Stimulated activated CD8-positive, alpha-beta memory T cell treated with anti-CD3 and anti-CD28 coated beads, Interleukin-7, amount 100 ng/mL, for 1 hour (primary cell): ENCODE measurements at places on chromosomes 6 and 20.

- DNase-seq = no peak
Measured at GRCh38 chr6:74742793-74743508, 462.9 kb downstream of the COL12A1 start.

DNA sequence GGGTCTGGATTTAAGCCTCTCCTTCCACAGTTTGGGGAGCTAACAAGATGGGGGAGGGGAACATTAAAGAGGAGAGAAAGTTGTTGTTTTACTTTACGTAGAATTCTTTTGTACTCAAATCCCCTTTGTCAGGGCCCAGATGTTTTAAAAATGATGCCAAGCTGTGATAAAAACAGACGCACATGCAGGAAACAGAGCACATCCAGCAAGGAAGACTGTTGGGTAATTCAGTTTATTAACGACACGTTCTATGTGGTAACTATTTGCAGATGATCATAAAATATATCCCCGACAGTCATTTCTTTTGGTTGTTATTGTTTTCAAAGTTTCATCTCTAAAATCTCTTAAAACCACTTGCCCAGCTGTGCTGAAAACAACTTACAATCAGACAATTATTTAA, 307.0 kb upstream of the PRDM1 start:
- DNase-seq = no peak

- DNase-seq = no peak
Measured at GRCh38 chr6:163720005-163720404, 305.5 kb downstream of the QKI start.

- no peak for DNase-seq
Measured at GRCh38 chr6:25263657-25264056, 15.5 kb upstream of the CARMIL1 start.

DNA sequence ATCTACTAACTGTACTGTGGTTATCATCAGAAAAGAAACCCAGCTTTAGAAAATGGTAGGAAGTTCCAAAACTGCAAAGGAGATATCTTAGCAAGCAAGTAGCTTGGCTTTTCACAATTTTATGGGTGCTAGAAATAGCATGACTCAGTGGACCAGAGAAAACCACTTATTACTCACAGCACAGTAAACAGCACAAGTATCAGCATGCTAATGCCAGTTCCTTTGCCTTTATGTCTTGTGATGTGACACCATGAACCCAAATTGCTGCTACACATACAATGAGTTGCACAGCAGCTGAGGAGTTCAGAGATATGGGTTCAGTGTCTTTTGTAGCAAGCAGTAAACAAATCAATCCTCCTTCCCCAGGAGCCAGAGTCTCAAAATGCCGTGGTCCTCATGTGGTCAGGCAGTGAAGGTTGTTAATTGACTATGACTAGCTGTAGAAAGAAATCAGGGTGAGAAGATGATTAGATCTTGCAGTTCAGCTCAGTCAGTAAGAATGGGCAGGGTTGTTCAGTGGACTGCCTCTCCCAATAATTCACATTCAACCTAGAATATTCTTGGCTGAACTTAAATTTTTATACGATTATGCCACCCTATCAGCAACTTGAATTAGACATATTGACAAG, 73.3 kb downstream of the OPRM1 start:
- no peak for DNase-seq

DNA sequence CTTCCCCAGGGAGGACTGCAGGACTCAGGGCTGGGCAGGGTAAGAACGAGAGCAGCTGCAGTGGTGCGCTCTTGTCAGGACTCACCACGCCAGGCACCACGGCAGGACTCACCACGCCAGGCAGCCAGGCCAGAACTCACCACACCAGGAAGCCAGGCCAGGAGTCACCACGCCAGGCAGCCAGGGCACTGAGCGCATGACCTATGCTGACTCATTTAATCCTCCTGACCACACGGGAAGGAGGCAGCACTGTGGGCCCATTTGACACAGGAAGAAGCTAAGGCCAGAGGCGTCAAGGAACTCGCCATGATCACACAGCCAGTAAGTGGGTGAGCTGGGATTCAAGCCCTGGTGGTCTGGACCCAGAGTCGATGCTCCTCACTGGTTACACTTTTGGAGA, 189.3 kb downstream of the PREX1 start:
- DNase-seq = no peak

- DNase-seq = no peak
Measured at GRCh38 chr6:56335726-56336125, 88.3 kb upstream of the COL21A1 start.

DNA sequence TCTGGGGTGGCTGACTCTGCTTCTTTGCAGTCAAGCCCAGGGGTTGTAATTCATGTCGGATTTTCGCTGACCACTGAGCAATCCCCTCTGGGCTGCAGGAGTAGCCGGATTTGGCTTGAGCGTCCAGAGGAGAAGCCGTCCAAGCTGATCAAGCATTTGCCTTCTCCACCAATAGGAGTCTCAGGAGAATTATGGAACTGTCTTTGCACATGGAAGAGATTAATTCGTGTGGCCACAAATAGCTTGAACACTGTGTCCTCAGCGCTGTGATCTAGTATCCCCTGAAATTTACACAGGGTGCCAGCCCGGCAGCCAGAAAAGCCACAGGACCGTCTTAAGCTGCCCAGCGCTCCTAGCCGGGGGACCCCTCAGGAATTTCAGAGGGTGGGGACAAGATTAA, 37.1 kb downstream of the EYA2 start:
- no peak for DNase-seq

DNA sequence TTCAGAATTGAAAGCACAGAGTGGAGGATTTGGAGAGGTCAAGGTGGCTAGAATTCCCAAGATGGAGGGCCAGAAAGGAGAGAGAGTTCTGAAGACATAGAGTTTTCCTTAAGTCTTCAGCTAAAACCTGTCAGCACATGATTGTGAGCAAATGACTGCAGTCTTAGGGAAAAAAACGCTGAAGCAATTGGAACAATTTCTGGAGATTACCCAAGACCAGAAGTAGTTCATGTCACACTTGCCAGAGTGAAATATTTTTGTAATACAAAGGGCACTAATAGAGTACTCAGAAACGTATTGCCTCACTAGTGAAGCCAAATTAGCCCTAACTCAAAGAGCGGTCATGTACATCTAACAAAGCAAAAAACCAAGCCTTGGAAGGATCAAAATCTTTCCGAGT, 541.3 kb upstream of the MARCKS start:
- no peak for DNase-seq

- no peak for DNase-seq
Measured at GRCh38 chr20:50810063-50810462, 15.2 kb downstream of the BCAS4 start.

DNA sequence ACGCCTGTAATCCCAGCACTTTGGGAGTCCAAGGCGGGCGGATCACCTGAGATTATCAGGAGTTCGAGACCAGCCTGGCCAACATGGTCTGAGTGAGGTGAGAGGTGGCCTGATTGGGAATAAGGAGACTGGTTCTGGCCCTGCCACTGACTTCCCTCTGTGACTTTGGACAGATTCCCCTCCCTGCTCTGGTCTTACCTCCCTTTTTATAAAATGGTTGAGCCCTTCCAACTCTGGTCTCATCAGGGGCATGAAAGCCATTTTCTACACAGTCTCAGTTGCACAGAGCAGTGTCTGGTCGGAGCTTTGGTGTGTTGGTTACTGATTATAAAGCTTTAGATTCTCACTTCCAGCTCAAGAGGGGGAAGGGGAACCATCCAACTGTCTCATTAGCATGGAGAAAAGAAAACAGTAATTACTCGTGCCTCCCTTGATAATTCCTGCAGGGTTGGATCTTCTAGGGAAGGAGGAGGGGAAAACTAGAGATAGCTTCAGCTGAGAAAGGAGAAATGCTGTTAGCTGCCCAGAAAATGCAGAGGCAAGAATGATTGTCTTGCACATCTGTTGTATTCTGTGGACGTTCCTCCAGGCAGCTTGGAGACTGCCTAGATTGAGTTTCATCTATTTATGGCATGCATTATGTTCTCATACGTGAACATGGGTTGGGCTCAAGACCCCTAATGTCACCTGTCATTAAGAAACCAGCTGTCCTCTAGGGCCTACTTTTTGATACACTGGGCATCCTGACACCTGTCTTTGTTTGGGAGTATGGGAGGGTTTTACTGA, 30.4 kb downstream of the RALY start:
- no peak for DNase-seq

- no peak for DNase-seq
Measured at GRCh38 chr6:5091210-5092069, 6.3 kb downstream of the PPP1R3G start.

GRCh38 chr6:128743974-128744765, 138.8 kb upstream of the LAMA2 start:
- no peak for DNase-seq

- no peak for DNase-seq
Measured at GRCh38 chr6:113901482-113901881, 44.3 kb downstream of the MARCKS start.

GRCh38 chr6:16078064-16078463, 50.8 kb upstream of the MYLIP start:
- DNase-seq = no peak

DNA sequence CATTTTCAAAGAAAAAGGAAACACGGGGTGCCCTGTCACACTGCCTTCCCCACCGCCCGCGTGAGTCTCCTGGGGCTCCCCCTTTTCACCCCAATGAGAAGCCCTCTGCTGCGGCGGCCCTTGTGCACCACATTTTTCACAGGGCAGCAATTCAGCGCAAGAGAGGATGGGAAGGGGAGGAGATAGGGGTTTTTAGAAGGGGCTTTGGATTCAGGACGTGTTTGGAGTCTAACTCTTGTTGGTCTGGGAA, 726 bp upstream of the ARFGEF3 start:
- no peak for DNase-seq

- no peak for DNase-seq
Measured at GRCh38 chr20:50027611-50028105, 44.9 kb downstream of the SNAI1 start.

GRCh38 chr6:5701174-5701573, 305.6 kb downstream of the NRN1 start:
- no peak for DNase-seq

DNA sequence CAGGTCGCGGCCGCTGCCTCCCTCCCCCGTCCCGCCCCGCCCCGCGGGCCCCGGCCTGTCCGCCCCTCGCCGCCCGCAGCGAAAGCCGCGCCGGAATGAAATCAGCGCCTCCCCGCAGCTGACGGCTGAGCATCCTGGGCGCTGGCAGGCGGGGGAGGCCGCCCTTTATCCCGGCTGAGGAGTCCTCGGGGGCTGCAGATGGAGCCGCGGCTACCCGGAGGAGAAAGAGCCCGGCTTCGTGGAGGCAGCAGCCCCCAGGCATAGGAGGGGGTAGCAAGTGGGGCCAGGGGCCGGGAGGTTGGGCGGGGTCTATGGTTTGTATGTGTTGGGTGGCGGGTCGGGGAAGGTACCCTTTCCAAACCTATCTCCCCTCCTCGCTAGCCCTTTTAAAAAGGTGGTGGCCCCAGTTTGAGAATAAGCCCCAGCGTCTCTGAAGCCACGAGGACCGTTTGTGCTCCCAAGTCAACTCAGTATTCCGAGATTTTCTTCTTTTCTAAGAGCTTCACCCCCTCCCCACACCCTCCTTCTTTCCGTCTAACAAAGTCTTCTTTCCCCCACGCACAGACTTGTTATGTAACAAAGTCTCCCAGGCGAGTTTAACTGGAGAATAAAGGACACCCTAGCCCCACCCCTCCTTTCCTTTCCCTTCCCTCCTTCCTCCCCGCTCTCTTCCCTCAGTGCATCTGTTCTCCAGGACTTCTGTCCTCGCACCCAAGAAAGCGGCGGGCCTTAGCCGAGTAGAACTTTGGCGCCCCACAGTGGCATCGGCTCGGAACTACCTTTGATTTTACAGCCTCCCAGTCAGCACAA, 11.0 kb downstream of the POU3F2 start:
- peak; percentile 42 for DNase-seq

DNA sequence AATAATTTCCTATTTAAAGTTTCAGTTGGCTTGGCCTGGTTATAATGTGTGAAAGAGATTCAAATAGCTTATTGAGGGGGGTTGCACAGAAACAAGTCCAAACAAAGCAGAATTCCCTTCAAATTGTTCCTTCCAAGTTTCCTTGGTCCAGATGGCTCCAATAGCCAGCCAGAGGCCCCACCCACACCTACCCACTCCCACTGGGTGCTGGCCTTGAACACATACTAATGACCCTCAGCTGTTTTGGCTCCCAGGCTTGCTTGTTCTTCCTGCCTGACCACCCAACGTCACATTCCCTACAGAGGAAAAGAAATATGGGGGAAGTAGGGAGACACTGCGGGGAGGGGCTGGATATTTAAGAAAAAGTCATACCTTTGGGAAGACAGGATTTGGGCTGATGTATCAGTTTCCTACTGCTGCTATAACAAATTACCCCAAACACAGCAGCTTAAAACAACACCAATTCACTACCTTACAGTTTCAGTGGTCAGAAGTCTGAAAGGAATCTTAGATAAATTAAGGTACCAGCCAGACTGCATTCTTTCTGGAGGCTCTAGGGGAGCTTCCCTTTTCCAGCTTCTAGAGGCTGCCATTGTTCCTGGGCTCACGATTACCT, 95.7 kb downstream of the COL21A1 start:
- no peak for DNase-seq

DNA sequence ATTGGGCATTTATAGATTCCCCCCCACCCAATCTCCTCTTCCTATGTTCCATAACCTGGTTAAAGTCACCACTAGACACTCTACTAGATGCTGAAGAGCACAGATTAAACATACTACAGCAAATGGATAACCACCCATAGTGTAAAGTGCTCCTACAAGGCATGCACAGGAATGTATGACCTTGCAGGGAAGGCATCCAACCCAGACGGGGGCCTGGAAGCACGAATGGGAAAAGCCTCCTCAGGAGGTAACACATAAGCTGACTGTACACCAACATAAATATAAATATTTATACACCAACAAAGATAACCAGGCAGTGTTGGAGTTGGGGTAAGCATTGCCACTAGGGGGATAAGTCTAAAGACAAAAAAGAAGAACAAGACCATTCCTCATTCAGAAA, 691.7 kb downstream of the GRIK2 start:
- DNase-seq = no peak

GRCh38 chr6:106045077-106045476, 41.1 kb upstream of the PRDM1 start:
- no peak for DNase-seq

DNA sequence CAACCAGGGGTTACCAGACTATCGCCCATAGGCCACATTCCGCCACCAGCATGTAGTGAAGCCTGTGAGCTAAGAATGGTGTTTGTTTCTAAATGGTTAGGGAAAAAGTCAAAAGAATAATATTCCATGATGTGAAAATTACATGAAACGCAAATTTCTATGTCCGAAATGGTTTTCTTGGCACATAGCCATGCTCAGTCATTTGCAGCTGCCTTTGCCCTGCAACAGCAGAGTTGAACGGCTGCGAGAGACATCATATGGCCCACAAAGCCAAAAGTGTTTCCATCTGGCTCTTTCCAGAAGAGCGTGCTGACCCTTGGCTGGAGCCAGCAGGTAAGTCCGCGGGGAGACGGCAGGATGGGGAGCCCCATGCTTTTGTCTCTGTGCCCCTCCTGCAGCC, 60.7 kb downstream of the FAM120B start:
- no peak for DNase-seq

- DNase-seq = no peak
Measured at GRCh38 chr6:63582579-63583231, 10.4 kb downstream of the LOC128125822 start.

DNA sequence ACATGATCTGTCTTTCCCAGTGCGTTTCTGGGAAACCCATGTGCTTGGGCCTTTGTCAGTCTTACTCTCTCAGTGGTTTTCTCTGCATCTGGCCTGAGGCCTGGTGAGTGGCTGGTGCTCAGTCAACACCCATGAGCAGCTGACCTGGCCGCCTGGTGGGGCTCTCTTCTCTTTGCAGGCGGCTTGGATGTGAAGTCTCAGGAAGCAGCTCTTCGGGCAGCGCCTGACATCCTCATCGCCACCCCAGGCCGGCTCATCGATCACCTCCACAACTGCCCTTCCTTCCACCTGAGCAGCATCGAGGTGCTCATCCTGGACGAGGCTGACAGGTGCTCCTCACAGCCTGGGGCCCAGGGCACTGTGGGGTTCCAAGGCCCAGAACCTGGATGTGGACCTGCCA, 10.8 kb downstream of the DDX27 start:
- DNase-seq = no peak
